Neural crest cell (in vitro differentiated cells): ENCODE measurements at places on chromosomes 3 and 15. TPM values are rescaled to one million over a fixed set of nuclear protein-coding genes. Genes with fewer than 3 reads are reported as not detected.

RHOV gene
- 0.80 and 1.0 TPM in 2 replicates for total RNA-seq

CHDH gene
- 3.0 and 4.3 TPM in 2 replicates for total RNA-seq

SCAANT1 gene
- not detected in 2 replicates for total RNA-seq

GUCA1C gene
- total RNA-seq, result not detected in 2 replicates

GORASP1 gene
- total RNA-seq, result 54.0 TPM in 2 replicates

CHRNA7 gene
- 6.8 and 9.5 TPM in 2 replicates for total RNA-seq

ATP13A5 gene
- total RNA-seq, result not detected in 2 replicates

DNA sequence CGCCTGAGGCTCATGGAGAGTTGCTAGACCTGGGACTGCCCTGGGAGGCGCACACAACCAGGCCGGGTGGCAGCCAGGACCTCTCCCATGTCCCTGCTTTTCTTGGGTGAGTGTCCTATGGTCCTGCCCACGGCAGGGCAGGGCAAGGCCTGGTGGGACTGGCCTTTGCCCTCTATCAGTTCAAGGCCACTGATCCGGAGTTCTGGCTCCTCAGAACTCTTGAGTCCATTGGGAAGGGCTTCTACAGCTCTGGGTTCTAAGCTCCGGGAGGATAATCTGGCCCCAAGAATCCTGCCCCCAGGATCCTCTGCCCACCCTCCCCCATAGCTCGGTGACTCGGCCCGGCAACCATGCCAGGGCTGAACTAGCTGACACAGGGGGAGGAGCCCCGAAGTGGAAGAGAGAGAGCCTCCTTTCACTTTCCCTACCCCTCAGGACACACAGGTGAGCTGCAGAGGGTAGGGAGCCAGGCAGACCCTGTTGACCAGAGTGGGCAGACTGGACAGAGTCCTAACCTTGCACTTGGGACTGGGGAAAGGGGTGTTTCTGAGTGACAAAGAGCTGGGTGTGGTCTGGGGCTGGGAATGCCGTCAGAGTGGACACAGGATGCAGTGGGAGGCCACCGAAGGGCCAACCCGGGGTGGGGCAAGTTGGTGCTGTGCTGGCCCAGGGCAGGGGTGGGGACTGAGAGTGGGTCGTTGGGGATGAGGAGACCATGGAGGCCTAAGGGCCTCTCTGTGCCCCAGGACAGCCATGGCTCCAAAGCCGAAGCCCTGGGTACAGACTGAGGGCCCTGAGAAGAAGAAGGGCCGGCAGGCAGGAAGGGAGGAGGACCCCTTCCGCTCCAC, 664 bp downstream of the PARP3 start:
- no peaks in the 10 kb centered on the region for H3K27me3 ChIP-seq
- H3K4me3 ChIP-seq, result peak overlapping the region; percentile 95
- DNase-seq, result no peak
- peaks cover 28% of the 10 kb centered on the region for H3K4me1 ChIP-seq
- H3K36me3 ChIP-seq, result no peaks in the 10 kb centered on the region
- H3K27ac ChIP-seq, result peak overlapping the region; percentile 83

DNA sequence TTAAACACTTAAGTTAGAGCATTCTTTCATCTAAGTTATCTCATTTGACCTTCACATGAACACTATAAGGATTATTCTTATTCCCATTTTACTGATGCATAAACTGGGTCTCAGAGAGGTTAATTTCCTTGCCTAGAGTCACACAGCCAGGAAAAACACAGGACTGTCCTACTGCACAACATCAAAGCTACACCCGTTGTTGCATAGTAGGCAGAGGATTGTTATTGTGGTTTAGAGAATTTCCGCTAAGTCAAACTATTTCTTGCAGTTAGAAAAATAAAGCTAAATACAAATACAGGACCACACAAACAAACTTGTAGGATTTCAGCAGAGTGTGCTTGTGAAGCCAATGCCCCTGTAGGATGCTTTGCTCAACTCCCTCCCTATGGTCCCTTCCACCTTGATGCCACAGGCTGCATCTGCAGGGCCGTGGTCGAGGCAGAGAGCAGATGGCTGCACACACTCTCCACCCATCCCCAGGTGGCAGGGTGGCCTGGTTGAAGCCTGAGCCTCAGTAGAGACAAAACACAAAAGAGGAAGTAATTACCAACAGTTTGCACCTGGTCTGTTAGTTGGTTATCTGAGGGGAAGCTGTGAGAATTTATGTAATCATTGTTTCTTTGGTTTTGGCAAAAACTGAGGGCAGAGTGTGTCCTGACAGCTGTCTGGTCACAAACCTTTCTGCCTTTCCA, 41.1 kb upstream of the SKOR1 start:
- peaks cover 2% of the 10 kb centered on the region for H3K27me3 ChIP-seq
- peaks cover 36% of the 10 kb centered on the region for H3K4me1 ChIP-seq
- H3K27ac ChIP-seq, result no peak overlapping the region
- no peak overlapping the region for H3K4me3 ChIP-seq
- DNase-seq, result no peak
- H3K36me3 ChIP-seq, result peaks cover 3% of the 10 kb centered on the region

DNA sequence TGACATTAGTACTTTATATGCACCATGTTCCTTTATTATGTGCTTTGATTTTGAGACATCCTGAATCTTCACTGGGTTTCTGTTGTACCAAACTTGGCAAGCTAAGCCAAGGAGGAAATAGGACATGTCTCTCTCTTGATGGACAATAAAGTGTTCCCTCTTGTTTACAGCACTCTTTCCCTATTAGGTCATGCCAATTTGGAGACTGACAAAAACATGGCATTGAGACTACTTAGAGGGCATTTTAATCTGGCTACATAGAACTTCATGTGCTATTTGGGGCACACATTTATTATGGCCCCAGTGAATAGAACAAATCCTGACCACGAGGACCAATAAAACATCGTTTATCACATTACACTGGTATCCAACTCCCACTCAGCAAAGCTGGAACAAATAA, 85.3 kb upstream of the TNFSF10 start:
- H3K36me3 ChIP-seq, result no peaks in the 10 kb centered on the region
- no peak for DNase-seq
- no peak overlapping the region for H3K27ac ChIP-seq

DNA sequence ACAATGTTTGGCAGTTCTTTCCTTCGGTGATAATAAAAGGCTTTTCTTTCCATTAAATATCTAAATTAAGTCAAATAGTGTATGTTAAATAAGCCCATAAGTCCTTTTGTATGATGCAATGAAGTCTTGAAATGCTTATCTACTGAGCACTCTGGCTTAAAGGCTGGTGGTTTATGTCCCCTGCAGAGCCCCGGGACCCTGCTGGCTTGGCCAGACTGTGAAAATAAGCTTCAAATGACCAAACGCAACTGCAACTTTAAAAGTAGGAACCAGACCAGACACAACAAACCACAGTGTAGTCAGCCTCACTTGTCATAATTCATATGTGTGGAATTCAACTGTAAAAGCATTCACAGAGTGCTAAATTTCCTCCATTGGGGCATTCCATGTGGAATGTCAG, 72.5 kb downstream of the FOXP1 start:
- H3K4me1 ChIP-seq, result peaks cover 11% of the 10 kb centered on the region
- DNase-seq, result no peak
- H3K27me3 ChIP-seq, result no peaks in the 10 kb centered on the region
- H3K36me3 ChIP-seq, result no peaks in the 10 kb centered on the region
- no peak overlapping the region for H3K27ac ChIP-seq

DNA sequence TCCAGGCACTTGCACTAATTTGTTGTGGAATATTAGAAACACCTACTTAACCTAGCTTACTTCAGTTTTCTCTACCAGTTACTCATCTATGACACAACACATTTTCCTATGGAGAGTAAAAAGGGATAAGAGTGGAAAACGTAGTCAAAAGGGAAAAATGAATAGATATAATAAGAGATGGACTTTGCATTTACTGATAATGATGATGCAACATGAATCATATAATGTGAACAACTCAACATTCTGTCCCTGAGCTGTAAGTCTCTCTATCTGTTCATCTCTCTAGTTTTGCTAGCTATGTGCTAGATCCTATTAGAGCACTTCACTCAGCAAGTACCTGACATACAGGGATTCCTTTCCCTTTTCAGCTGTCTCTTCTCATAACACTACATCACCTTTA, 627.1 kb downstream of the AGBL1 start:
- no peak overlapping the region for H3K4me3 ChIP-seq
- no peaks in the 10 kb centered on the region for H3K36me3 ChIP-seq
- H3K27me3 ChIP-seq, result peaks cover 9% of the 10 kb centered on the region

- peak overlapping the region; percentile 99 for H3K4me3 ChIP-seq
- H3K27ac ChIP-seq, result peak overlapping the region; percentile 99
- DNase-seq, result no peak
- peaks cover 42% of the 10 kb centered on the region for H3K4me1 ChIP-seq
- H3K36me3 ChIP-seq, result peaks cover 41% of the 10 kb centered on the region
- peaks cover 56% of the 10 kb centered on the region for H3K27me3 ChIP-seq
Observed at GRCh38 chr15:96331144-96331944, 844 bp downstream of the NR2F2 start.

GRCh38 chr3:37729119-37729518, 132.6 kb upstream of the CTDSPL start:
- H3K27me3 ChIP-seq, result no peaks in the 10 kb centered on the region
- no peak for DNase-seq
